ENCODE measurements at places on chromosomes 11 and 22.
A peak's percentile ranks its signal among the peaks of the same experiment; 100 is the strongest.

DNA sequence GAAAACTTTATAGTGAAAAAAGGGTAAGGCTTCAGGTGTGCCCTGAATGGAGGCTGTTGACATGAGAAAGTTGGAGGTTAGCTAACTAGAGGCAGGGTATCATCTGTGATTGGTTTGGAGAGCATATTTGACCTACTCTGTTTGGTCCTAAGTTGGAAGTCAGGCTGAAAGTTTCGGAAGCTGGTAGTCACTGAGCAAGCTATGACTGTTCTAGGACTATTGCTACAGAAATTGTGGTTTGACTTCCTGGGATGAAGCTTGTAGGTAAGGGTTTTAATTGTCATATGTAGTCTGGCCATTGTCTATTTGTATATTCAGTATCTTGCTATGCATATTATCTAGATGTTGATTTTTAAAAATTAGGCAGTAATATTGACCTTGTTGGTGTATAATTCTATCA lies 565.0 kb downstream of the TMEM135 start:
- no peak overlapping the region for H3K4me3 ChIP-seq
- no peaks in the 10 kb centered on the region for H3K27me3 ChIP-seq
- no peak for ATAC-seq
- no peak overlapping the region for H3K27ac ChIP-seq

- peaks cover 41% of the 10 kb centered on the region for H3K27me3 ChIP-seq
- H3K4me1 ChIP-seq = peaks cover 7% of the 10 kb centered on the region
- no peaks in the 10 kb centered on the region for H3K36me3 ChIP-seq
- no peak for ATAC-seq
These were observed 5.6 kb downstream of the CHST1 start for GRCh38 chr11:45659818-45660160.

GRCh38 chr22:50622723-50623327 lies 5.1 kb downstream of the ARSA start:
- peak overlapping the region; percentile 96 for H3K27ac ChIP-seq
- peak overlapping the region; percentile 87 for H3K4me3 ChIP-seq
- H3K27me3 ChIP-seq = no peaks in the 10 kb centered on the region
- H3K36me3 ChIP-seq = peaks cover 5% of the 10 kb centered on the region

DNA sequence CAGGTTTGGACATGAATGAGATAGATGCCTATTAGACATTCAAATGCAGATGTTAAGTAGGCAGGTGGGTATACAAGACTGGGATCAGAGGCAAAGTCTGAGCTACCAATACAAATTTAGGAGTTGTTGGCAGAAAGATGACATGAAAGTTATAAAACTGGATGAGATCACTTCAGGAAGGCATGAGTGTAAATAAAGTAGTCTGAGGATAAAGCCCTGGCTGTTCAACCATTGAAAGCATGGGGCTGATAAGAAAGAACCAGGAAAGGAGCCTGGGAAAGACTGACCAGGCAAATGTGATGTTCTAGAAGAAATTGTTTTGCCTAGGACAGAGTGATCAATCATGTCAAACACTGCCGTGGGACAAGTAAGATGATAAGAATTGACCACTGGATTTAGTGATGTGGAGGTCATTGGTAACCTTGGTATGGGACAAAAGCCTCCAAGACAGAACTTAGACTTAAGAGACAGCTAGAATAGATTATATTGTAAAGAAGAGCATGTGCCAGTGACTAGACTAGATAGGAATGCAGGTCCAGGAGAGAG lies 98.5 kb downstream of the EHF start:
- H3K27me3 ChIP-seq = peaks cover 4% of the 10 kb centered on the region
- no peaks in the 10 kb centered on the region for H3K4me1 ChIP-seq
- H3K27ac ChIP-seq = no peak overlapping the region
- H3K4me3 ChIP-seq = no peak overlapping the region
- ATAC-seq = no peak

- no peaks in the 10 kb centered on the region for H3K27me3 ChIP-seq
- no peaks in the 10 kb centered on the region for H3K4me1 ChIP-seq
- no peak for ATAC-seq
- H3K4me3 ChIP-seq = no peak overlapping the region
These were observed 126.9 kb upstream of the CHORDC1 start for GRCh38 chr11:90349731-90350130.

- peak; percentile 68 for ATAC-seq
- H3K4me3 ChIP-seq = peak overlapping the region; percentile 91
- H3K27ac ChIP-seq = peak overlapping the region; percentile 95
- H3K36me3 ChIP-seq = peaks cover 77% of the 10 kb centered on the region
- peaks cover 66% of the 10 kb centered on the region for H3K4me1 ChIP-seq
These were observed 10.2 kb downstream of the PACS1 start for GRCh38 chr11:66080055-66080817.

DNA sequence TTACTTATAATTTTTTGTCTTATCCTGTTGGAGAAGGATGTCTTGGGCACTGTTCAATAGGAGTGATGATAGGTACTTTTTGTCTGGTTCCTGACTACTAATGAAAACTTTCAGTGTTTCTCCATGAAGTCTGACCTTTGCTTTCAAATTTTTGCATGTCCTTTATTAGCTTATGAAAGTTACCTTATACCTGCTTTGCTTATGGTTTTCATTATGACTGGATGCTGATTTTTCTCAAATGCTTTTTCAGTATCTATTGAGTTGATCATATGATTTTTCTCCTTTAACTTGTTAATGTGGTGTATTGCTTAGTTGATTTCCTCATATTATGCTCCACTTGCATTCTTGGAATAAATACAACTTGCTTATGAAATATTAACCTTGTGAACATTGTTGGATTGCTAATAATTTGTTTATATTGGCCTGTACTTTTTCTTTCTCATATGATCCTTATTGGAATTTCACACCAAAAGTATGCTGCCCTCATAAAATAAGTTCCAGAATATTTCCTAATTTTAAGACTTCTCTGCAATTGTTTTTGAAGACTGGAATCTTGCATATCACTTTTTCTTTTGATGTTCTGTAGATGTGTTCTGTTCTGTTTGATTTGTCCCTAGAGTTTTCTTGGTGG lies 85.0 kb upstream of the SC5D start:
- no peaks in the 10 kb centered on the region for H3K4me1 ChIP-seq
- peaks cover 16% of the 10 kb centered on the region for H3K27me3 ChIP-seq
- no peak overlapping the region for H3K27ac ChIP-seq
- ATAC-seq = no peak
- no peak overlapping the region for H3K4me3 ChIP-seq
- no peaks in the 10 kb centered on the region for H3K36me3 ChIP-seq

DNA sequence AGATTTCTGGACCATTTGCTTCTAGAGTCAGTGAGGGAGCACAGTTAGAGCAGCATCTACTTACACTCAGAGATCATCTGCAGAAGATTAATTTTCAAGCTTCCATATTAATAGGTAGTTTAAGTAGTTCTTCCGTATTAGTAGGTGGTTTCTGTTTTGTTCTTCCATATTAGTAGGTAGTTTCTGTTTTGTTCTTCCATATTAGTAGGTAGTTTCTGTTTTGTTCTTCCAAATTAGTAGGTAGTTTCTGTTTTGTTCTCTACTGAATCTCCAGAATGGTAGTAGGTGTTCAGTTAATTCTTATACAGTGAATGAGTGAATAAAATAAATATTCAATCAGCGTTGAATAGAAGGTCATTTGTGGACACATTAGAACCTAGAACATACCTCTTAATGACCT lies 175.7 kb downstream of the TMEM135 start:
- peak overlapping the region; percentile 32 for H3K27ac ChIP-seq
- H3K36me3 ChIP-seq = no peaks in the 10 kb centered on the region
- ATAC-seq = peak; percentile 85
- H3K4me1 ChIP-seq = peaks cover 8% of the 10 kb centered on the region
- H3K27me3 ChIP-seq = no peaks in the 10 kb centered on the region

DNA sequence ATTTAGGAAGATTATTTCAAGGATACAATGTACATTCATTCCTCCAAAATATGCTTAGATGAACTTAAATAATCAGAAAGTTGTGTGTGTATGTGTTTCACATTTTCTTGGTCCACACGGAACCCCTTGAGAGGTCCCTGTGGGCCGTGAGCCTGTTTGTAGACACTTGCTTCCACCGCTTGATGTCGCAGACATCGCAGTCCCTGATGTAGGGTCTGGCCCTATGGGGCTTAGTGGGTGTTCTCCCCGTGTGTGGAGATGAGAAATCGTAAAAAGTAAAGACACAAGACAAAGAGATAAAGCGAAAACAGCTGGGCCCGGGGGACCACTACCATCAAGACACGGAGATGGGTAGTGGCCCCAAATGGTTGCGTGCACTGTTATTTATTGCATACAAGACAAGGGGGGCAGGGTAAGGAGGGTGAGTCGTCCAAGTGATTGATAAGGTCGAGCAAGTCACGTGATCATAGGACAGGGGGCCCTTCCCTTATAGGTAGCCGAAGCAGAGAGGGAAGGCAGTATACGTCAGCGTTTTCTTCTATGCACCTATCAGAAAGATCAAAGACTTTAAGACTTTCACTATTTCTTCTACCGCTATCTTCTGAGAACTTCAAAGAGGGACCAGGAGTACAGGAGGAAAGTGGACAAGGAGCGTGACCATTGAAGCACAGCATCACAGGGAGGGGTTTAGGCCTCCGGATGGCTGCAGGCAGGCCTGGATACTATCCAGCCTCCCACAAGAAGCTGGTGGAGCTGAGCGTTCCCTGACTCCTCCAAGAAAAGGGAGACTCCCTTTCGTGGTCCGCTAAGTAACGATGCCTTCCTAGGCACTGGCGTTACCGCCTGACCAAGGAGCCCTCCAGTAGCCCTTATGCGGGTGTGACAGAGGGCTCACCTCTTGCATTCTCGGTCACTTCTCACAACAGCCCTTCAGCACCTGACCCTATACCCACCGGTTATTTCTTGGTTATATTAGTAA lies 1.2 kb upstream of the APOBEC3C start:
- H3K4me1 ChIP-seq = peaks cover 15% of the 10 kb centered on the region
- peaks cover 29% of the 10 kb centered on the region for H3K36me3 ChIP-seq
- peak overlapping the region; percentile 99 for H3K4me3 ChIP-seq
- peak overlapping the region; percentile 33 for H3K27ac ChIP-seq
- H3K27me3 ChIP-seq = no peaks in the 10 kb centered on the region

DNA sequence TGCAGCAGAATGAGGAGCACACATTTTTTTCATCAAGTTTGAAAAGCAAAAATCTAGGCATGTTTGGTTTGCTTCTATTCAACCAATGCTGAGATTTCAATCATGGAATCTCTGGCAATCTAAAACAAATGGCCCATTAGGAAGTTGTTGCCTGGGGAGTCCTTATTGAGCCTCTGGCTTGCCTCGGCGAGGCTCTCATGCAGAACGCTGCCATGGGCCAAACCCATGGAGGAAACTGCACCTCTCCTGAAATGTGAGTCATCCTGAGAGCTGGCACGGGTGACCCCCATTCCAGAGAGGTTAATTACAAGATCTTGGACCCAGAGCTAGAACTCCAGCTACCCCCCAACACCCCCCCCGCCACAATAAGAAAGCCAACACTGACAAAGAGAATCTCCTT lies 80.7 kb downstream of the MN1 start:
- no peaks in the 10 kb centered on the region for H3K4me1 ChIP-seq
- peaks cover 20% of the 10 kb centered on the region for H3K27me3 ChIP-seq
- no peak overlapping the region for H3K27ac ChIP-seq
- H3K36me3 ChIP-seq = no peaks in the 10 kb centered on the region
- no peak overlapping the region for H3K4me3 ChIP-seq

DNA sequence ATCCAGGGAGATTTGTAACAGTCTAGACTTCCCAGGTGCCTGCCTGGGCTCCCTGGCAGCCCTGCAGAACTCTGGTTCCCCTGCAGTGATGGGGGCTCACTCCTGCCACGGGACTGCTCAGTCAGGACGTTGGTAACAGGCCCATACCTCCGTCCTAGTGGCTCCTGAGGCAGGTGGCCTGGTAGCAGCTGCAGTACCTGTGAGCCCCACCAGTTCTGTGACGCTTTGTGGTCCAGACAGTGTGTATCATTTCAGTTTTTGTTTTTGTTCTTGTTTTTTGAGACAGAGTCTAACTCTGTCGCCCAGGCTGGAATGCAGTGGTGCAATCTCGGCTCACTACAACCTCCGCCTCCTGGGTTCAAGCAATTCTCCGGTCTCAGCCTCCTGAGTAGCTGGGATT lies 27.8 kb downstream of the POLR3H start:
- no peak overlapping the region for H3K27ac ChIP-seq
- peaks cover 53% of the 10 kb centered on the region for H3K36me3 ChIP-seq
- ATAC-seq = no peak
- no peaks in the 10 kb centered on the region for H3K27me3 ChIP-seq
- H3K4me1 ChIP-seq = no peaks in the 10 kb centered on the region

GRCh38 chr11:2358754-2359442 lies 18.2 kb upstream of the CD81 start:
- peaks cover 7% of the 10 kb centered on the region for H3K4me1 ChIP-seq
- H3K27me3 ChIP-seq = no peaks in the 10 kb centered on the region
- no peak overlapping the region for H3K4me3 ChIP-seq
- no peak for ATAC-seq

DNA sequence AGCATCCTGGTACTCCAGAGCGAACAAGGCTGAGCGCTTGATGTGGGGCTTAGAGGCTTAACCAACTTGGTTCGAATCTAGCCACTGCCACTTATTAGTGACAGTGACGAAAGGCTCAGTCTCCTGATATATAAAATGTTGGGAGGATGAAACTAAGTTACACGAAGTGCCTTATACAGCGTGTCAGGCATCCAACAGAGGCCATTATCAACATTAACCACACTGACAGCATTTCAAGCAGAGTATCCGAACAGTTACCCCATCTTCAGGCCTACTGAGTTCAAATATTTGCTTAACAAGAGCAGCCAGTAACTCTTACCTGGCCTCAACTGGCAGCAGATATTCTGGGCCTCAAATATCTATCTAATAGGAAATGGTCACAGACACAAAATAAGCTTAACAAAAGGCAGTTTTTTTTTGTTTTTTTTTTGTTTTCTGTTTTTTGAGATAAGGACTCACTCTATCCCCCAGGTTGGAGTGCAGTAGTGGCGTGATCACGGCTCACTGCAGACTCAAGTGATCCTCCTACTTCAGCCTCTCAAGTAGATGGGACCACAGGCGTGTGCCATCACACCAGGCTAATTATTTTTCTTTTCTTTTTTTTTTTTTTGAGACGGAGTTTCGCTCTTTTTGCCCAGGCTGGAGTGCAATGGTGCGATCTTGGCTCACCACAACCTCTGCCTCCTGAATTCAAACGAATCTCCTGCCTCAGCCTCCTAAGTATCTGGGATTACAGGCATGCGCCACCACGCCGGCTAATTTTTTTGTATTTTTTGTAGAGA lies 2.9 kb downstream of the SERPIND1 start:
- H3K36me3 ChIP-seq = peaks cover 47% of the 10 kb centered on the region
- no peak overlapping the region for H3K4me3 ChIP-seq
- no peaks in the 10 kb centered on the region for H3K27me3 ChIP-seq
- no peak overlapping the region for H3K27ac ChIP-seq
- no peak for ATAC-seq

- H3K36me3 ChIP-seq = peaks cover 8% of the 10 kb centered on the region
- H3K27ac ChIP-seq = no peak overlapping the region
- ATAC-seq = no peak
- H3K4me1 ChIP-seq = peaks cover 6% of the 10 kb centered on the region
- H3K4me3 ChIP-seq = no peak overlapping the region
These were observed 12.0 kb downstream of the ATXN10 start for GRCh38 chr22:45683680-45684079.

GRCh38 chr11:87859636-87860035 lies 315.6 kb downstream of the RAB38 start:
- no peak overlapping the region for H3K4me3 ChIP-seq
- no peak overlapping the region for H3K27ac ChIP-seq
- no peak for ATAC-seq
